ENCODE measurements at places on chromosomes 16 and 17.

GRCh38 chr16:59470556-59470955 lies 736.4 kb upstream of the GOT2 start:
- DNase-seq: no peak

- DNase-seq: no peak
Observed at GRCh38 chr17:80825471-80826345, 165.9 kb upstream of the CHMP6 start.

- no peak for DNase-seq
Observed at GRCh38 chr17:72305472-72305871, 184.7 kb downstream of the SOX9 start.

GRCh38 chr16:54123766-54124165 lies 162.8 kb downstream of the IRX3 start:
- DNase-seq: no peak

DNA sequence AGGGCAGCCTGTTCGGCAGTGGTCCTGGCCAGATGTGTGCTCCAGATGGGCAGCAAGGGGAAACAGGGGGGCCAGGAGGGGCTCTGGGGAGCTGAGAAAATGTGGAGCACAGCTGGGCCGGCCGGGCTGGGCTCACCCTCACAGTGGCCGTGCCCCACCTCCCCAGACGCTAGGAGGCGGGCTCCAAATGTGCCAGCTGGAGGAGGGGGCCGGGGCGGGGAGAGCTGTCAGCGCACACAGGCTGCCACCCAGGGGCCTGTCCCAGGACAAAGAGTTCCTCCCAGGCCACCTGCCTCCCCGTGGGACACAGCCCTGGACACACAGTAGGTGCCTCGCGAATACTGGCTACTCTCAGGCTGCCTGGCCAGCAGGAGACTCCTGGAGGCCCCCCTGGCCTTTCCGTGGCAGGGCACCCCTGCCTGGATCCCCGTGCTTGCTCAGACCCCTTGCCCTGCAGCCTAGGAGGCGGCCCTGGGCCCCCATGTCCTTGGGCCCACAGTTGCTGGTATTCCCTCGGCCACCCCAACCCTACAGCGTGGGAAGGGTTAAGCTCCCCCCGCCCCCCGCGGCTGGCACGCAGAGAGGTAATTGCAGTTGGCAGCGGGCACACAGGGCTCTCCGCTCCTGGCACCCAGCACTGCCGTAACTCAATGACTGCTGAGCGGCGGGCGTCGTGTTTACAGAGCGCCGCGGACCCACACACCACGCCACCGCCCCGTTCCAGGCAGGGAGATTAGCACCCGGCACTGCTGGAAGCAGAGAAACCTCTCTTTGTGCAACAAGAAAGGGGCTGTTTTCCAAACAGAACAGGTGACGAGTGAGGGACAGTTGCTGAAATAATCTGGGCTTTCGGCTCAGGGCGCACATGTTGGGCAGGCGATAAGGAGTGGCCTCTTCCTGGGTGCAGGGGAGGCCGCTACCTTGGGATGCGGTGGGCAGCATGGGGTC lies 32.2 kb downstream of the BAHCC1 start:
- peak; percentile 36 for DNase-seq

DNA sequence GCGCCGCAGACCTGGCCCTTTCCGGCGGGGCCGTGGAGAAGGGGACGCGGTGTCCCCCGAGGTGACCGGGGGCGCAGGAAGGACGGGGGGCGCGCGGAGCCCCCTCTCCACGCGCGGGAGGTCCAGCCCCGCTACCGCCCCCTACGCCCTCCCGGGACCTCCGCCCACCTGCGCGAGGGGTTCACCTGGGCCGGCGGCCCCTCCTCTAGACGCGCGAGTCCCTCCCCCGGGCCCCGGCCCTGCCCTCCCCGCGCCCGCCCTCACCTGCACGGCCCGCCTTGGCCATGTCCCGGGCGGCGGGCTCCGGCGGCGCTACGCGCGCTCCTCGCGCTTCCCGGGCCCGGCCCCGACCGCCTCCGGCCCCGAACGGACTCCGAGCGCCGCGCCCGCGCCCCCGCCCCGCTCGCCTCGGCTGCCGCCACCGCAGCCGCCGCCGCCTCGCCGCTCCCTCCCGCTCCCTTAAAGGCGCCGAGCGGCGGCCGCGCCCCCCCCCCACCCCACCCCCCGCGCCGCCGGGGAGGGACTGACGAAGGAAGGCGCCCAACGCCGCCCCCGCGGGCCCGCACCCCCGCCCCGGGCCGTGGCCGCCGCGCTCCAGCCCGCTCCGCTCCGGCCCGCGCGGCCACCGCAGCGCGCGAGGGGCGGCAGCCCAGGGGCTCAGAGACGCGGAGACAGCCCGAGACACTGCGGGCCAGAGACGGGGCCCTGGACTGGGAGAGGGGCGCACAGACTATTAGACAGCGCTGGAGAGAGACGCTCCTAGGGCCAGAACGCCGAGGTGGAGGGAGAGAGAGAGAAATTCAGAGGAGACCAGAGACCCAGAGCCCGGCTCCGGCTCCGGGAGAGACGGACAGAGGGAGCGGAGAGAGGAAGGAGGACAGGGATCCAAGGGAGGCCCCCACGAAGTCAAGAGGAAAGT lies at the start of gene PITPNM3:
Gene PITPNM3, minus strand, starts transcription at position 435 of the 919 bp plus-strand sequence. Its CDS starts 149 bp downstream, at position 286.
- peak; percentile 65 for DNase-seq

DNA sequence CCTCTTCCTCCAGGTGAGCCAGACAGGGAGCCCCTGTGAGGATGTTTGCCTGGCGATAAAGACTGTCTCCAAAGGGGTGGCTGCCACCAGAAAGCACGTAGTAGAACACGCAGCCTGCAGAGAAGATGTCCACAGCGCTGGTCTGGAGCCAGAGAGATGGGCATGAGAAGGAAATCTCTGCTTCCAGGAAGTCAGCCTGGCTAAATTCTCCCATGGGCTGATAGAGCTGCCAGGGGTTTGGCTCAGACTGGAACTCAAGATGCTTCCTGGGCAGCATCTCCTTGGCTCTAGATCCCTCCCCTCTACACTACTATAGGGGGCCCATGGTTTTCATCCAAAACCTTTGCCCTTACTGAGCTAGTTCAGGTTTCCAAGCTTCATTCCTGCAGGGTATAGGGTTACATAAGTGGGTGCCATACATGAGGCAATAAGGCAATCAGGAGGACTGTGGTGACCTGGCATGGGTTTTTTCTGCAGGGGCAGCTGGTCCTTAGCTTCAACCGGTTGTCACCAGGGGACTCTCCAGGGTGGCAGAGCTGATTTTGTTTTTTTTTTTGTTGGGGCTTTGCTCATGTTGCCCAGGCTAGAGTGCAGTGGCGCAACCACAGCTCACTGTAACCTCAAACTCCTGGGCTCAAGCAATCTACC lies 13.6 kb downstream of the PLK1 start:
- DNase-seq: no peak

DNA sequence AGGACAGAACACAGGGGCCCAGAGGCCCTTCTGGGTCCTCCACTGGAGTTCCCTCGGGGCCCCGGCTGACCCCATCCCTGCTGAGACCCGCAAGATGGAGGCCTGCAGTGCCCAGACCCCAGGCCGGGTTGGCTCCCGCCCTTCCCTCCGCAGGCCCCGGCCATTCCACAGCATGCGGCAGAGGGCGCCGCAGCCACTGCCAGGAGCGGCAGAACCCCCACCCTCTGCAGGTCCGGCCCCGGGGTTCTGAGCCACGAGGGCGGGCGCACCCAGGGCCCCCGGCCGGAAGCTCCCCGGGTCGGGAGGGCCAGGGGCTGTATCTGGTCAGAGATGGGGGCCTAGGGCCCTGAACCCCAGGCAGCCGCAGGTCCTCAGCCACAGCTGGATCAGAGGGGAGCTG lies 2.4 kb upstream of the PERCC1 start:
- DNase-seq: peak; percentile 81

DNA sequence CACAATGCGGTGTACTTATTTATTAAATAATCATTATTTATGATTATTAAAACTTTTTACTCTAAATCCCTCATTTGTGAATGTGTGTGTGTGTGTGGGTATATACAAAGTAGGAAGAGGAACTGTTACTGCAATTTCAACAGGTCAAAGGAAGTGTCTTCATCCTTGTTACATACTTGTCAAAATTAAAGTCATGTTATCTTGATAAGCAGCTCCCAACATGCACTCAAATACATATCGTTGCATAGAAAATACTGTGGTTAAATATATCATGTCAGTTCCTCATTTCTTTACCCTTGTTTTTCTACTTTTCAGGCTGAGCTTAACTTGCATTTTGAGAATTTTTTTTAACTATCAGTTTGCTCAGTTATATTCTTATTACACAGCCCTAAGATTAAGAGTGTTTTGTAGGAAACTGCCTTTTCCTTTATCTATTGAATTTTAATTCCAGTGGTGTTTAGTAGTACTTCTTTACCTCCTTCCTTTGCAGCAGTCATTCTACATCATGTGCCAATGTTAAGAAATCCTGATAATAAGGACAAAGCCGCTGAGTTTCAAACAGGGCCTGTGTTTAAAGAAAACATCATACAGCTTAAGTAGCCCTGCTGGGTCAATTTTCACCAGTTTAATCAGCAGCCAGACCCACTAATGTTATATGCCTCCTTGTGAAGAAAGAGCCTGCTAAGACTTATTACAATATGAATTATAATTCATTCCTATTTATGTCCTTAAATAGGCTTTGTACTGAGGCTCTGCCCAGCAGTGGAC lies 7.2 kb downstream of the EFCAB5 start:
- no peak for DNase-seq

GRCh38 chr16:88005968-88006367 lies 54.7 kb downstream of the BANP start:
- DNase-seq: no peak

GRCh38 chr17:384622-385177 lies 32.1 kb upstream of the RPH3AL start:
- DNase-seq: peak; percentile 22

DNA sequence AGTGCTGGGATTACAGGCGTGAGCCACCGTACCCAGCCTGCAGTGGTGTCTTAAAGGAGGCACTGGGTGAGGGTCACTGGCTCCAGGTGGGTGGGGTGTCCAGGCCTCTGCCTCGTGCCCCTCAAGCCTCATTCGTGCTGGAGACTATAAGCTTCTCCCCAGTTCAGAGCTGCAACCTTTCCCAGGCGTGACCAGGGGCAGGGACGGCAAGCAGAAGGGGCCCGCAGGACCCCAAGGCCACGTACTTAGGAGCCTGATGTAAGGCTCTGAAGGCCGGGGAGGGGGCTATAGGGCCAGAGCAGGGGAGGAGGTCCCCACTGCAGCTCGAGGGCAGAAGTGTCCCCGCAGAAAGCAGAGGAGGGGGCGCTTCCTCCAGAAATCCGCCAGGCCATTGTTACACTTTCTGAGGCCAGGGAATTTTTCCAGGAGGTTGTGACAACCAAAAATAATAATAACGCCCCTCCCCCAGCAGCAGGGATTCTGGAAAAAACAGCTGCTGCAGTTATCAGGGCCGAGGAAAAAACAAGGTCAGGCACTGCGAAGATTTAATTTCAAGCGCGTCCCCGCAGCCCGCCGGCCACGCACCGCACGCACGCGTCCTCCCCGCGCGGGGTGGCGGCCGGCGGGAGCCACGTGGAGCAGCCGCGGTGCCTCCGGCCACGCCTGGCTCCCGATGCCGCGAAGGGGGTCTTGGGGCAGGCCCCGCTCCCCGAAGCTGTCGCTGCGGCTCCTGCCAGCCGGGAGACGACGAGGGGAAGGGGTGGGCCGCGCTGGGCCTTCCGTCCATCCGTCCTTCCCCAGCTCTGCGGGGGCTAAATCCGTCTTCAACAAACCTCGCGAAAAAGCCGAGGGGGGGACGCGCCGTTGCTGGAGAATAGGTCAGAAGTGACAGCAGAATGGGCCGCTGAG lies 45.8 kb upstream of the SLC38A10 start:
- peak; percentile 52 for DNase-seq

Data from DMS53 (cell line).